Activated CD4-positive, alpha-beta T cell treated with anti-CD3 and anti-CD28 coated beads, Interleukin-2, amount 10 ng/mL, durations not matched to agents 24 days and 14 days (primary cell): ENCODE measurements at places on chromosomes 13 and 19. TPM values are rescaled to one million over a fixed set of nuclear protein-coding genes. Genes with fewer than 3 reads are reported as not detected.
A peak's percentile ranks its signal among the peaks of the same experiment; 100 is the strongest.

Gene FFAR3
- total RNA-seq = 0.21 and 0.69 TPM in 2 replicates

Gene ZNF560
- total RNA-seq = not detected in 2 replicates

Gene CDC42EP5
- 0.61 and 0.64 TPM in 2 replicates for total RNA-seq

GRCh38 chr19:1742989-1743696, 10.2 kb upstream of the ONECUT3 start:
- no peak overlapping the region for H3K27ac ChIP-seq
- peaks cover 31% of the 10 kb centered on the region for H3K27me3 ChIP-seq
- no peak overlapping the region for H3K4me3 ChIP-seq
- peaks cover 6% of the 10 kb centered on the region for H3K4me1 ChIP-seq

- no peaks in the 10 kb centered on the region for H3K27me3 ChIP-seq
- H3K27ac ChIP-seq = peak overlapping the region; percentile 89
- H3K4me1 ChIP-seq = peaks cover 9% of the 10 kb centered on the region
- H3K36me3 ChIP-seq = peaks cover 42% of the 10 kb centered on the region
Measured at GRCh38 chr13:98930151-98930591, 47.7 kb downstream of the DOCK9 start.

DNA sequence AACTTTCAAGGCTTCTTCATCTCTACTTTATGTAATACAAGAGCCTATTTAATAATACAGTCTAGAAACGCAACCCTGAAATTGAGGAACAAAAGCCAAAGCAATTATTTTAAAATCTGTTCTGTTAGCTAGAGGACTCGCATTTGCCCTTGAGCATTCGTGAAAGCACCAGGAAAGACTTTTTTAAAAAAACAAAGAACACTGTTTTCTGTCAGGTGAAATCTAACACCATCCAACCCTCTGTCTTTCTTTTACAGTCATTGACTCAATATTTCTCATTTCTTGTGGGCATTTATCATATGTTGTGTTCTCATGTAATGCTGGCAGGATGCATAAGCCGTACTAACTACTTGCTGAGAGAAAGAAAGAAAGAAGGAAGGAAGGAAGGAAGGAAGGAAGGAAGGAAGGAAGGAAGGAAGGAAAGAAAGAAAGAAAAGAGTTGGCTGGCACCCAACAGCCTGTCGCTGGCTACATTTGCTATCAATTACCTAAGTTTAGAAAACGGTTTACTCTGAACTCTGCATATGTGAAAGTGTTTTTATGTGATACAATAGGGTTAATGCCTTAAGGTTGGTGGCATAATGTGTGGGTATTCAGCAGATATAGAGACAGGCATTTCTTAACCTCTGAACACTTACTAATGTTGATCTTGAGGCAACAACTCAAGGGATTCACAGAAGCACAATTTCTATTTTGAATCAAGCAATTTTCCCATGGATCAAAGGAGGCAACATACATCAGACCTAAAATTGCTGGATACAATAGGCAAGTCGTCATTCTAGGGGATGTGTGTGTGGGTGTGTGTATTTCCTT, 445.4 kb downstream of the DCT start:
- H3K27ac ChIP-seq = no peak overlapping the region
- H3K27me3 ChIP-seq = no peaks in the 10 kb centered on the region
